Amniotic epithelial cell (primary cell): ENCODE measurements at places on chromosomes 6 and 20.

DNA sequence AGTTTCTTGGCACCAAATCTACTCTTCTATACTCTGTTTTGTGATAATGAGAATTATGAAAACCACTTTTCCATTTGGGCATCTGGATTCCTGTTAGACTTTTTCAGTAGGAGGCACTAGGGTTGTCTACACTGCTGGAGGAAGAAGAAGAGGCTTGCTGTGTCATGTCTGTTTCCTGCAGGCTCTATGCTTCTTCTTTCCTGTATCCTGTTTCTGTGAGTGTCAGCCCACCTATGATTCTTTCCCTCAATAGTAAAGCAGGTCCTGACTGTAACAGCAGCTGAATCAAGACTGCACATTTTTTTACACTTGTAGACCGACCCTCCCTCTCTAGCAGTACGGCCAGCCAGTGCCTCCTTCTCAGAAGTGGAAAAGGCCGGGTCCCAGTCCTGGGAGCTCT, 603.9 kb downstream of the HDGFL1 start:
- no peak for DNase-seq

DNA sequence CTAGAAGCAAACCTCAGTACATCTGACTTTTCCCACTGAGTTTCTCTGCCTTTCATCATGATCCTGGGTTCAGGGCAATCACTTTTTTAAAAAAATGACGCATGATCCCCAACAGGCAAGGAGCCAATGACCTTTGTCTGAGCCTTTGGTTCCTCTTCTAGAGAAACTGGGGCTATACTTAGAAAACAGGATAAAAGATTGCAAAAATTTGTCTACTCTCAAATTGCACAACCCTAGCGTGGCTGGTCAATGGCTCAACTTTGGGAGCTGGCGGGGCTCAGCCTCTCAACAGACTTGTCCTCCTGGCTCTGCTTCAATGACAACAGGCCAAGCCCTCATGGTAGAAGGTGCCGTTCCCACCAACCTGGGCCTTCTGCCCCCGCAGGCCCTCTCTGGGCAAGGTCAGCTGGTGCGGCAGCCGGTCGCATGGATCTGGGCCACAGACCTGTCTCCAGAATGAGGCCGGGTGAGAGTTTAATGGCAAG, 48.7 kb downstream of the PDYN start:
- DNase-seq, result peak; percentile 77

- peak; percentile 71 for DNase-seq
Measured at GRCh38 chr6:42901538-42901957, 14.3 kb upstream of the PTCRA start.

DNA sequence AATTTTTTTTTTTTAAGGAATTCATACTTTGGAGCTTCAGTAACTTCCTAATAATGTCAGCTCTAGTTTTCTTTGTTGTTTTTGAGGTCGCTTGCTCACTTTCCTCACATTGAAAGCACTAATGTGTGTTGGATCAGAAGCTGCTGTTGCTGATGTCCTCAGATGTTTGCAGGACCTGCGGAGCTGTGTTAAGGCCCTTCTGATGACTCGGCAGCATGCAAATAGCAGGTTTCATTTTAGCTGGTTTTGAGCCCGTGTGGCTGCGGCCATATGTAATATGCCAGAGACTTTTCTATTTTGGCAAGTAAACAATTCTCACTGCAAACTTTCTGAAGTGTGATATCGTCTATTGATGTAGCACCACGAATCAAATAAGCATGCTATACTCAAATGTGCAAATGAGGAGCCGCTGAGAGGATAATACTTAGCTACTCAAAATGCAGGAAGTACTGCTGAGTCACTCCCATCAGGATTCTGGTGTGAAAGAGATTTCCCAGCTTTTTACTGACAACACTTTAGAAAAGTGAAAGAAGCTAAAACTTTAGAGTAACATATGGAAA, 187.8 kb downstream of the SASH1 start:
- peak; percentile 67 for DNase-seq

- no peak for DNase-seq
Measured at GRCh38 chr6:26441977-26442376, 1.7 kb downstream of the BTN3A3 start.

GRCh38 chr6:14386263-14386662, 268.7 kb downstream of the CD83 start:
- DNase-seq, result no peak

DNA sequence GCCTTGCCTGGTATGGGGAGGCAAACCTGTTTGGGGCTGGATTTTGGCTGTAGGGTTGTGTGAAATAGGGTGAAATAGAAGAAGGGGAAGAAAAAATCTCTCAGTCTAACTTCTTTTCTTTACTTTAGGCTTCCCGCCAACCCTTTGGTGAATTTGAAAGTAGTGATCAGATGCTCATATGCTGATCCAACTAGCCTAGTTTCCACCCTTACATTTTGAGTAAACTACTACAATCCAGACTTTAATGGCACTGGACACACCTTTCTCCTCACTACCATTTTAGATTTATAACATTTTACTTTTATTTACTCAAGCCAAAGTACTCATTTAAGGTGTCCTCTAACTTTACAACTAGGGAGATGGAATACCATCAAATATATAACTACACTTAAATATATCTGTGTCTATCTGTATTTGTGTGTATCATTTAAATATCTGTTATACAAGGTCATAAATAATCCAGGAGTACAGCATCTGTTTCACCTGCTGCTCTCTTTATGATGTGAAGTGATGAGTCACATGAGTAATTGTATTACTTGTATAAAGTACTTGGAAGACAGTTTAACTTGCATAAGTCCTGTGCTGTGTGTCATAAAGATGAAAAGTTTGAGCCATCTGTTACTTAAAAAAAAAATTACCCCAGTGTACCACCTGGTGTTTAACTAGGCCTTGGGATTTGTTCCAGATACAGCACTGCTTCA, 172.1 kb downstream of the CDKAL1 start:
- peak; percentile 79 for DNase-seq

DNA sequence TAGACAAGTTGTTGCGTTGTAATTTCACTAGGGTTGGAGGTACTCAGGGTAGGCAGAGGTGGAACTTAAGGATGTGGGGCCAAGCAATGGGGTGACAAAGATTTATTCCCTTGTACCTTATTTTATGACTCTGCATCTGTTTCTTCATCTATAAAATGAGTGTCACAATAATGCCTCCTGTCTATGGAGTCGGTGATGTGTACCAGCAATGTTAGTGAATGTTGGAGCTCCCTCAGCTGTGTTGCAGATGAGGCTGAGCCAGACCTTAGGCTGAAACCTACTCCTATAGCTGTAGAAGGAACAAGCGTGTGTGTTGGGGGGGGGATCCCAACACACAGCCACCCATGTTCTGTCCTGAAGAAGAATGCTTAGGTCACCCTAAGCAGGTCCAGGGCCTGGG, 4.5 kb downstream of the UBE2C start:
- DNase-seq, result no peak

GRCh38 chr20:34951252-34951651, 4.4 kb downstream of the GSS start:
- DNase-seq, result no peak

DNA sequence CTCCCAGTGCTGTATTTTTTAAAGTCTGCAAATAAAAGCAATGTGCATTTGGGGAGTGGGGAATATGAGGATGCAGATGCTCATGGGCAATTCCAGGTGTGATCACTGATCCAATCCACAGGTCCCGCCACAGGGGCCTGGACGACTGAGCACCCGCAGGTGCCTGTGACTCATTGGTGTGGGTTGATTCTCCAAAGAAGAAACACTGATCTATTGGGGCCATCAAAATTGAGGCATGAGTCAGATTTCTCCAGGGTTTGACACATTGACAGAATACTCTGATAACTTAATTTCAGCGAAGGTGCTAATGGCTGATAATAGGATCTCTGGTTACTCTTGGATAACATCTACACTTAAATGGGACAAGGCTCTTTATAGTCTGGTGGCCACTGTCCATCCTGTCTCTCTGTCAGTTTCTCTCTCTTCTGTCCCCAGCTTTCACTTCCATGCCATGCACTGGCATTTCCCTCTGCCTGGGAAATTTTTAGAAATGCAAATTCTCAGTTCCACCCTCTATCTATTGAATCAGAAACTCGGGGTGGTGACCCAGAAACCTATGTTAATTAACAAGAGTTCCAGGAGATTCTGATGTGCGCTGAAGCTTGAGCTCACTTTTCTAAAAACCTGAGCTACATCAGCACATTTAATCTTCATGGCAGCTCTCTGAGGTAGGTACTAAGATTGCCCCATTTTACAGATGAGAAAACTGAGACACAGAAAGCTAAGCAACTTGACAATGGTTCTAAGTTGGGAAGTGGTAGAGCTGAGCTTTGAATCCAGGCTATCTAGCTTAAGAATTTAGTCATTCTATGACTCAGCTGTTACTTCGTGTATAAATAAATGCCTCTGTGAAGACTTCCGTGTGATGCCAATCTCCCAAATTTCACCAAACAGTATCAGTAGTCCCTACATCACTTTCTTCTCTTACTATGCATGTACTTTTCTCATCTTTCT, 10.2 kb upstream of the RCAN2 start:
- DNase-seq, result no peak
